ENCODE measurements at places on chromosomes 2 and 18.
A peak's percentile ranks its signal among the peaks of the same experiment; 100 is the strongest.

DNA sequence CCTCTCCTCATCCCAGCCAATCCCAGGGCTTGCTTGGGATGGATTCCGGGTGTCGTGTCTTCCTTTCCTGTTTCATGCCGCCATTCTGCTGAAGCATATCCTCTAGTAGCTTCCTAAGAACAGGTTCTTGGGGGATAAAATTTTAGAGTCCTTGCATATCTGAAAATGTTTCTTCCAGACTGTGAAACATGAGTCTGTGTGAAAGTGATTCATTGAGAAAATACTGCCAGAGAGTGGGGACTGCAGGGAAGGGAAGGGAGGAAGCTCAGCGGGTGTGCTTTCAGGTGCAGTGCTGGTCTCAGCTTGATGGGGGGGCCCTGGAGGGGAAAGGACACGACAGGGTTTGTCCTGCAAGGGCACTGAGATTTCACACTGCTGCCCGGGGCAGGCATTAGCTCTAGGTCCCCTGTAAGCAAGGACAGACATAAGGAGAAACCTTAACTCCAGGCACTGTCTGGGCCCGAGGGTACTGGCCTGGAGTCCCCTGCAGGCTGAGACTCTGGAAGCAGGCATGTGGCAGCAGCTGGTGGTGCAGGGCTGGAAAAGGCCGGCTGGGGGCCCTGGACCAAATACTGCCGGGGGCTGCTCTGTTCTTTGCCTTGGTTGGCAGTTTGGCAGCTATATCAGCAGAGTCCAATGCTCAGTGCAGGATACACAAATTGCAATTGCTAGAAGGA, 97.6 kb upstream of the HS6ST1 start:
- no peak for DNase-seq

GRCh38 chr2:44433895-44434294, 72.1 kb downstream of the CAMKMT start:
- DNase-seq, result peak; percentile 18

DNA sequence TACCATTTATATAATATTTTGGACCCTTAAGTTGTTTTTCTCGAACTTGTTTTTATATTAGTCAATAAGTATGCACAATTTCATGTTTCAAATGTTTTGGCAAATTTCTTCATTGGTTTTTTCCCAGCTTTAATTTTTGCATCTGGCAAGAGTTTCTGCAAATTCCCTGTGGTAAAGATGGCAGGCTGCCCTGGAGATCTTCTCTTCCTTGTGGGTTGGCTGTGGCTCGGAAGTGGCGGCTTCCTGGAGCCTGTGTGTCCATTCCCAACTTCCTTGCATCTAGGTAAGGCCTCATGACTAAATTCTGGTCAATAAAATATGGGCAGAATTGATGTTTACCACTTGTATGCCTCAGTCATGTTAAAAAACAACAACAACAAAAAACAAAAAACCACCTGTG, 818.6 kb downstream of the EPHA4 start:
- no peak for DNase-seq

GRCh38 chr2:220586980-220587530, 959.6 kb downstream of the SLC4A3 start:
- DNase-seq, result no peak

- no peak for DNase-seq
Observed at GRCh38 chr2:10549195-10549594, 101.1 kb upstream of the ODC1 start.

DNA sequence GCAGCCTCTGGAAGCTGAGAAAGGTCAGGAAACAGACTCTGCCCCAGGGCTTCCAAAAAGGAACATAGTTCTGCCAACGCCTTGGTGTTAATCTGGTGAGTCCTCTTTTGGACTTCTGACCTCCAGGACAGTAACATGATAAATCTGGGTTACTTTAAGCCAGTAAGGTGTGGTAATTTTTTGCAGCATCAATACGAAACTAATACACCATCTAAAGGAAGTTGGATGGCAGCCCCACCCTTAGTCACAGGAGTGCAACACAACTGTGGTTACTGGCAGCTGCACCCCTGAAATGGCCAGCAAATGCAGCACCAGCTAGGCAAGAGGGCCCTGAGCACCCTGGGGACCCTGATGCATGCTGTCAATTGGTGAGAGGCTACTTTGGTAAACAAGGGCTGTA, 25.8 kb downstream of the CREG2 start:
- no peak for DNase-seq

DNA sequence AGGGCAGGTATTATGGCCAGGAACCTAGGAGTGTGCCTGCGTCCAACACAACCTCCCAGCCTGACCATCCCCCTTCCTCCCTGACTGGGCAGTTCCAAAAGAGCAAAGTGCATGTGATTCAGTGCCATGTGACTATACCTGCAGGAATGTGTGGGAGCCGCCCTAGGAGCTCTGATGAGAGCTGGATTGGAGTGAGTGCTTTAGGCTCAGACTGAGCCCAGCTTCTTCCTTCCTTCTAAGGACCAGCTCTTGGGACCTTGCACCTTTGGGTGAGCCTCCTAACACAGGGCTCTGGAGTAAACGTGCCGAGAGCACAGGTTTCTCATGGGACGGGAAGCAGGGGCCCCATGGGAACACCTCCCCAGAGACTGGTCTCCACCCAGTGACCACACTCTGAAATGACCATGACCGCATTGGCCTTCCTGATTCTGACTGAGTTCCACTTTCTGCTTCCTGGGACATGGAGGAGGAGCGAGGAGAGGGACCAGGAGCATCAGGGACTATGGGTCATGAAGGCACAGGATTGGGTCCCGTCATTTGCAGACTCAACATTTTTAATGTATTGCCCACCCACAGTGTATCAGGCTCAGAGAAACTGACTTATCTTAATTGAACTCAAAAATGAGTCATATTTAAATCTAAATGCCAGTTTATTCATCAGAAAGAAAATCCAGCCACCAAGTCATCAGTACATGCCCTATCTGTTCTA, 87.8 kb upstream of the BCL2L11 start:
- DNase-seq, result no peak

GRCh38 chr2:161839926-161840325, 215.7 kb downstream of the SLC4A10 start:
- DNase-seq, result no peak

- DNase-seq, result peak; percentile 72
Observed at GRCh38 chr2:61017556-61018317, at the start of the genes PEX13 and PUS10. PEX13 (plus strand) TSS chr2:61017720; CDS start chr2:61017760, 40 bp downstream. PUS10 (minus strand) TSS chr2:61018255; CDS start chr2:61011890, 6,365 bp downstream.

- DNase-seq, result no peak
Observed at GRCh38 chr2:8608411-8608954, 73.4 kb upstream of the ID2 start.

Measured in NCI-H2029 (cell line).